ENCODE measurements at places on chromosomes 6 and 20. TPM values are rescaled to one million over a fixed set of nuclear protein-coding genes. Genes with fewer than 3 reads are reported as not detected.

DNA sequence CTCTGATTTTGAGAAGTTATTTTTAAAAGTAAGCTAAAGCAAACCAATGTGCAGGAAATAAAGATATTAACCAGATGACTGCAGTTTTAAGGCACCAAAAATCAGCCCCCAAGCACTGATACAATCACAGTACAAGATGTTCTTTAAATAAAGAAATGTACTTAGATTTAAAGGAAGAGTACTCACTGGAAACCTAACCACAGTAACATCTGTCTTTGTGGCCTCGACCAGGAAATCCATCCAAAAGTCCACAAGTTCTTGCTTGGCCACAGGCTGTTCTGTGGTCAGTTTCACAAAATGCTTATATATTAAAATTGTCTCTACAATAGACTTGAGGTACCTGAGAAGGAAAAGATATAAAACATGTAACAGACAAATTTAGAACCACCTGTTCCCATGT, 105.9 kb upstream of the MAP7 start:
- H3K27ac ChIP-seq: no peak overlapping the region
- no peak overlapping the region for H3K4me3 ChIP-seq
- no peaks in the 10 kb centered on the region for H3K4me1 ChIP-seq
- no peak for DNase-seq
- H3K27me3 ChIP-seq: no peaks in the 10 kb centered on the region

- H3K4me3 ChIP-seq: no peak overlapping the region
- peaks cover 77% of the 10 kb centered on the region for H3K36me3 ChIP-seq
- H3K27ac ChIP-seq: peak overlapping the region; percentile 58
- H3K27me3 ChIP-seq: no peaks in the 10 kb centered on the region
- DNase-seq: no peak
- peaks cover 73% of the 10 kb centered on the region for H3K4me1 ChIP-seq
Observed at GRCh38 chr20:48722002-48722731, 105.6 kb downstream of the PREX1 start.

- no peak overlapping the region for H3K27ac ChIP-seq
- H3K4me1 ChIP-seq: no peaks in the 10 kb centered on the region
- no peak overlapping the region for H3K4me3 ChIP-seq
- no peaks in the 10 kb centered on the region for H3K36me3 ChIP-seq
- peaks cover 20% of the 10 kb centered on the region for H3K27me3 ChIP-seq
Observed at GRCh38 chr20:46816886-46817638, 77.6 kb upstream of the EYA2 start.

GRCh38 chr20:41887500-41887899, 269.3 kb upstream of the CHD6 start:
- no peak for DNase-seq
- H3K4me1 ChIP-seq: no peaks in the 10 kb centered on the region
- H3K36me3 ChIP-seq: no peaks in the 10 kb centered on the region
- peaks cover 7% of the 10 kb centered on the region for H3K27me3 ChIP-seq
- no peak overlapping the region for H3K4me3 ChIP-seq
- no peak overlapping the region for H3K27ac ChIP-seq

GRCh38 chr6:26273673-26274588, 91.1 kb upstream of the BTN3A2 start:
- H3K36me3 ChIP-seq: peaks cover 2% of the 10 kb centered on the region
- DNase-seq: peak; percentile 35
- H3K4me1 ChIP-seq: peaks cover 18% of the 10 kb centered on the region
- no peak overlapping the region for H3K4me3 ChIP-seq
- H3K27me3 ChIP-seq: no peaks in the 10 kb centered on the region

DNA sequence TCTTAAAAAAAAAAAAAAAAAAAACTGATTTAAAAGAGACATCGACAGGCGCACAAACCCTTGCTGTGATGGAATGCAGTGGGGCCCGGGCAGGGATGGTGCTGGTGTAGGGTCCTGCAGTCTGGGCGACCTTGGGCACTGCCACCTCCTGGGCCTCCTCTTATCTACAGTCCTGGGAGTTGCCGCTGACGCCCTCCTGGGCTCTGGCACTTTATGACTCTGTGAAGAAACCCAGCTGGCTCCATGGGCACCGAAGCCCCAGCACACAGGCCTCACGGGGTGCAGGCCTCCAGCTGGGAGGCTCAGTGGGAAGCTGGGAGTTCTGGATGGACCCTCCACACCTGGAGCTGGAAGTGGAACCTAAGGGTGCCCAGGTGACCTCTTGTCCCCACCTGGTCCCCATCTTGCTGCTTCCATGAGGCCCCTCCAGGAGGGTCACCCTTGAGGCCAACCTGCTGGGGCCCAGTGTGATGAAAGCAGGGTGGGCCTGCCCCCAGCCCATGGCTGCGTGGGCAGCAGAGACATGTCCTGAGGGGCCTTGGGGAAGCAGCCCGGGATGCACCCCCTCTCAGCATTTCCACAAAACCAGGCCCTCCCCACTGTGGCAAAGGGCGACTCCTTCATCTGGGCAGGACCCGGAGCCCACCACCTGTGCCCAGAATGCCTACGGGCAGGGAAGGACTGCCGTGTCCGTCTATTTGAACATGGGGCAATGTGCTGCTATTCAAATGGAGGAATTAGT, 104.9 kb downstream of the ASXL1 start:
- H3K4me3 ChIP-seq: no peak overlapping the region
- H3K36me3 ChIP-seq: peaks cover 2% of the 10 kb centered on the region
- H3K27me3 ChIP-seq: no peaks in the 10 kb centered on the region
- no peak for DNase-seq

- no peak overlapping the region for H3K4me3 ChIP-seq
- no peak overlapping the region for H3K27ac ChIP-seq
- H3K27me3 ChIP-seq: no peaks in the 10 kb centered on the region
- DNase-seq: no peak
- no peaks in the 10 kb centered on the region for H3K36me3 ChIP-seq
Observed at GRCh38 chr6:80456724-80457438, 350.4 kb downstream of the BCKDHB start.

- H3K4me3 ChIP-seq: no peak overlapping the region
- no peaks in the 10 kb centered on the region for H3K36me3 ChIP-seq
- H3K27ac ChIP-seq: peak overlapping the region; percentile 73
- H3K4me1 ChIP-seq: peaks cover 25% of the 10 kb centered on the region
- peaks cover 7% of the 10 kb centered on the region for H3K27me3 ChIP-seq
Observed at GRCh38 chr20:53146201-53146891, 174.2 kb downstream of the TSHZ2 start.

The ZNF512B gene
- 7.5 TPM for total RNA-seq

The RFX6 gene
- not detected for total RNA-seq

The C6orf52 gene
- 3.3 TPM for total RNA-seq

The FOXF2 gene
- total RNA-seq: not detected

All from activated CD8-positive, alpha-beta T cell treated with anti-CD3 and anti-CD28 coated beads for 36 hours (primary cell).